NCI-H510A (cell line): ENCODE measurements at places on chromosomes 3 and 15.

- DNase-seq: no peak
These were observed 26.2 kb upstream of the SPTBN5 start for GRCh38 chr15:41919954-41920538.

DNA sequence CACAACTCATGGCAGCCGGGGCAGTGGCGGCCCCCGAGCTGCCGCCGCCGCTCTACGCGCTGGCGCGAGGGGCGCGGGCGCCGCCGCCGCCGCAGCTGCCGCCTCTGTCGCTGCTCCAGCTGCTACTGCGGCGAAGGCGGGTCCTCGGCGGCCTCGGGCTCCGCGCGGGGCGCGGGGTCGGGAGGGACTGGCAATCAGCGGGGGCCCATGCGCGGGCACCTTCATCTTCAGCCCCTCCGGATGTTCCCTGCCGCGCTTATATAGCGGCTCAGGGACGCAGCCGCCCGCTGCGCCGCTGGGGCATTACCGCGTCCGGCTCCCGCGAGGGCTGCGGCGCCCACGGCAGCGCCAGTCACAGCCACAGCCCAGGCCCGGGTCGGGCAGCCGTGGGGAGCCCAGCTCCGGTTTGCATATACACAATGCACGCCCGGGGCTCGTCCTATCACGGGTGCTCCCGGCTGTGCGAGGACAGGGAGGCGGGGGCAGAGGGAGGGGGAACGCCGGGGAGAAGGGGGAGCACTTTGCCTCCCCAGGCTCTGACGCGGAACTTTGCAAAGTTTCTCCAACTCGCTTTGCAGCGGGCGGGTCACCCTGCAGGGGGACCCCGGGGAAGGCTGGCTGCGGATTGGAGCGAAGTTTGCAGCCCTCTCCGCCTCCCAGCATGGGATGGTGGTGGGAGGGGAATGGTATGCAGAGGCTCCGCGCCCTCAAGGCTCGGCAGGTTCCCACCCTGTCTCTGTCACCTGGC, at the start of gene VGLL3:
TSS of gene VGLL3 (minus strand) at position 416 of the 748 bp plus-strand sequence. CDS start at position 10, 406 bp downstream.
- DNase-seq: no peak

DNA sequence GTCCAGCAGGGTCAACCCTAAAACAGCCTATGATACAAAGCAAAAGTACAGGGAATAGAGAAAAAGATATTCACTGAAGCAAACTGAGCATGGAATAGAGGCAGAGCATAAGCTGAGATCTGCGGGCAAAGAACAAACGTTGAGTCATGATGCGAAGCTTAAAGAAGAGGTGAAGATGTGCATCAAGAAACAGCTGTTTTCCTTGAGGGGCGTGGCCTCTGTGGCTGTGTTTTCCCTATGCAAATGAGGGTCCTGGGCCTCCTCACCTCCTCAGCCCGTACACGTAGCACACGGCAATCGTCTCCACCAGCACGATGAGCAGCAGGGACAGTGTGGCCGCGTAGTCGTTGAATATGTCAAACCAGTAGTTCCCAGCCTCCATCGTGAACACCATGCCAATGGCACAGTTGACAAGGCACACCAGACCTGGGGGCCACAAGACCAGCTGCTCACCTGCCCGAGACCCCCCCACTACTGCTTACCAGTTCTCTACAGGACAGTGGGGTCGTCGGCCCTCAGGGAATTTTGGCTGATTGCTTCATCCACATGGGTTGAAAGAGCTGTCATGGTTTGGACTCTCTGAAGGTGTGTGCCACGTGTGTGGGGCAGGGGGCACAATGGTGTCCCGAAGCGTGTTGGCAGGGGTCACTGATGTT, 33.6 kb downstream of the SLC6A20 start:
- no peak for DNase-seq

DNA sequence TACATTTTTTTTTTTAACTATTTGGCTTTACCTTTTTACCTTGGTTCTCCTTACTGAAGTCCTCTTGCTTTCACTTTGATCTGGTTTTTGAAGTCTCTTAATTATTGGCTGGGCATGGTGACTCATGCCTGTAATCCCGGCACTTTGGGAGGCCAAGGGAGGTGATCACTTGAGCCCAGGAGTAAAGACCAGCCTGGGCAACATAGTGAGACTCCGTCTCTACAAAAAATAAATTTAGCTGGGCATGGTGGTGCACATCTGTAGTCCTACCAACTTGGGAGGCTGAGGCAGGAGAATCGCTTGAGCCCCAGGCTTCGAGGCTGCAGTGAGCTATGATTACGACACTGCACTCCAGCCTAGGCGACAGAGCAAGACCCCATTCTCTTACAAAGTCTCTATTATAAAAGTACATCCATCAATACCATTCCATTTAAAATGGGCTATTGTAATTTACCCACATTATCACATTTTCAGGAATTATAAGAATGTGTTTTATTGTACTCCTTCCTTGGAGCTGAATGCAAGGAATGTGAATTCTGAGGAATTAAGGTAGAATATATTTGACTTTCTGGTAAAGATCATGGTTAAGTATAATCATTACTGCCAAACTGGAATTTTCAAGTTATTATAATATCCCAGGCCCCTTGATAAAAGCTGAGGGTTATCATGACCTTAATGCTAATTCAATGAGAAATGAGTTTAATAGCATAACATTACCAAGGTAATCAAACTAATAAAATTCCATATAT, 49.0 kb downstream of the MSL2 start:
- DNase-seq: no peak

DNA sequence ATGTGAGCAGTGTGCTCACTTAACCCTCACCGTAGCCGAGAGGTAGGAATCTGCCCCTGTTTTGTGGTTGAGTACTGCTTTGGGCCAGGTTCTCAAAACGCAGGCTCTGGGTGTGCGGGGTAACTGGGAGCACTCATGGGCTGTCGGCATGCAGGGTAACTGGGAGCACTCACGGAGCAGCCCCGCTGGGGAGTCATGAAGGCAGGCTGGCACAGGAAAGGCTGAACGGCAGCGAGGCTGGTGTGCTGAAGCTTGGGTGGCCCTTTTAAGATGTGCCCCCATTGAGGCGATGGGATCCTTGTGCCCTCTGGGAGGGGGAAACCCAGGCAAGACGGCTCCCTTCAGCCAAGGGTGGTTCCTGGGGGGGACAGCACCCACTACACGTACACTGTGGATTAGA, 44.6 kb upstream of the VPS8 start:
- DNase-seq: no peak

GRCh38 chr3:132326251-132326650, 9.0 kb downstream of the ACP3 start:
- no peak for DNase-seq

GRCh38 chr3:60055765-60056164, 1005.9 kb upstream of the CFAP20DC start:
- no peak for DNase-seq

DNA sequence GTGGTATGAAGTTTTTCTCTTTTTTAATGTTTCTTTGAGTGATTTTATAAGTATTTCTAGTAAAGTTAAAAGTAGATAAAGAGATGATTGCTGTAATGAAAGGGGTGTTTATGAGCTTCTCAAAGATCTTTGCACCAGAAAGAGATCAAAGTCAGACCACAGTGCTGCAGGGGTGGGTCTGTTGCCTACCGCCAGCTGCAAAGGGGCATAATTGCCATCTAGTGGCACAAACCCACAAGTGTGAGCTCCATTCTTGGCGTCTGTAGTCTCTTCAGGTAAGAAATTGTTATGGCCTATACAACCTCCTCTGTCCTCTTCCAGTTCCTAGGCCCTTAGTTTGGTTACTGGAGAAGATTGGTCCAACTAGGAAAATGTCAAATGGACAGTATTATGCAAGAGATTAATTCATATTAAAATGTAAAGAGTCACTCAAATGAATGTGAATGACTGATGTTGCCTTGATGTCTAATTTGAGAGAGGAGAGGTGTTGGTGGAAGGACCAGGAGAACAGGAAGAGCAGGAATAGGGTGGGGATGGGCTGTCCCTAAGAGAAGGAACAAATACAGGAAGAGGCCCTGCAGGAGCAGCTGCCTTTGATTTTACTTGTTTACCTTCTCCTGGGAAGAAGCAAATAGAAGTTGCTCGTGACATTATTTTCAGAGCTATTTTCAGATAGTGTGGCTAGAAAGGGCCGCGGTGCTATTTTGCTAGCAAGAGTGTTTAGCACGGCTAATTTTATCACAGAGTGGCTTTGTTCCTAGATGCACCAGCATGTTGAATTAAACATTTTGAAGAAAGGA, 53.0 kb upstream of the GSK3B start:
- peak; percentile 47 for DNase-seq

GRCh38 chr3:167728632-167729323, 5.9 kb downstream of the PDCD10 start:
- DNase-seq: no peak

DNA sequence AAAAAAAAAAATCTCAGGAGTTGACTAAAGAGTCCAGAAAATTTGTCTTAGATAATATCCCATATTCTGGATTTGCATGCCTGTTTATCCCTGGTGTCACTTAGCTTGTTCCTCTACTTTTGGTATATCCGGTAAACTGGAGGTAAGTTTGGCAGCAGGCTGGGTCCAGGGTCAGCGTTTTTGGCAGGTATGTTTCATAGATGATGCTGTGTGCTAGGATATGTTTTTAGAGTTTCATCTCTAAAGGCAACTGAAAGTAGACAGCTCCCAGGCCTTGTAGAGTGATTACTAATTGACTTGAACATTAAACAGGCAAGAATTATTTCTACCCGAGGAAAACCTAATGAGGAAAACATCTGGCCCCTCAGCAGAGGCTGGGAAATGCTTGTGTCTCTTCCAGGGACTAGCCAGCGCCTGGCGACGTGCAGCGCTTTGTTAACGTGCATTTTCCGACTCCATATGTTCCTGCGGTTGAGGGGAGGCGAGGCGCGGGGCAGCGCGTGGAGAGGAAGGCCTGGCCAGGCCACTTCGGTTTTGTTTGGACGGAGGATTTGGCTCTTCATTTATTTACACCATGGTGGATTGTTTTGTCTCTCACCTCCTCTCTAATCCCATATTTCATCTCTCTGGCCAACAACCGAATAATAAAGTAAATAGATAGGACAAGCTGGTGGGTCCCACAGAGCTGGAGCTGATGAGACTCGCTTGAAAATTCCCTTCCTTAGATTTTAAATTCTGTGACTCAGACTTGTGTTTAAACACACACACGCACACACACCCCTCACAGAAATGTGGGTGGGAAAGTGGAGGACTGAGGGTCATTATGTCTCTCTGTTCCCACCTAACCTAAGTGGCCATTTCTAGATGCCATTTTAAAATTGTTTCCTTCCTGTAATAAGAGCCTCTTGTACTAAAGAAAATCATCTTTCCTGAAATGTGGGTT, 65.3 kb downstream of the ASB7 start:
- DNase-seq: no peak

GRCh38 chr3:31503456-31503855, 29.3 kb upstream of the STT3B start:
- DNase-seq: no peak

DNA sequence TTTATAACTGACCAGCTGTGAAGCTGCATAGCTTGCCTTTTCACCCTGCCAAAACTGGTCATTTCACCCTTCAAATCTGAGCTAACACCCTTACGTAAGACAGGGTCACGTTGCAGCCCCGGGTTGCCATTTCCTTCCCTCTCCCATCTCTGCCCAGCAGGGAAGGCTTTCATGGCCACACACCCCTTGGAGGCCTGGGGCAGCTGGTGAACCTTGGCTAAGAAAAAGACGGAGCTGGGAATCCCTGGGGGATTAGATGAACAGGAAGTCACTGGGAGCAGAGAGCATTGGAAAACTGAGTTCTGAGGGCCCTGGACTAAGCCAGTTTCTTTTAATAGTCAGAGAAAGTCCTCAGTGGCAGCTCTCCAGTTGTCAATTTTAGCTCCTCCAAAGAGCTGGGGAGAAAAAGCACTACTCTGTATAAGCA, 67.8 kb downstream of the TTC23 start:
- DNase-seq: no peak

DNA sequence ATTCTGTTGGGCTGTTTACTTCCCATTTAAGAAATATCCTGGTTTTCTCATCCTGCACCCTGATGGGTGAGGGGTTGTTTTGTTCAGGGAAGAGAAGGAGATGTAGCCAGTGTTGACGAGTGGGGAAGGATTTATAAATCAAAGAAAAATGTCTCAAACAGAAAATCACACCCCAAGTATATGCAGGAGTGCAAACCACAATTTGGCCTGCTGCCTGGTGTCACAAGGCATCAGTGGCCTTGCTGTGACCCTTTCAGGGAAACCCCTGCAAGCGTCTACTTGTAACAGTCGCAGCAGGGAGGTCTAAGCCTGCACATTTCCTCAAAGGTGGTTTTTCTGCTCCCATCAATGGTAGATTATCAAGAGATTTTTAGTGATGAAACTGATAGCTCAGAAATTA, 132.6 kb upstream of the LRRN1 start:
- DNase-seq: no peak

DNA sequence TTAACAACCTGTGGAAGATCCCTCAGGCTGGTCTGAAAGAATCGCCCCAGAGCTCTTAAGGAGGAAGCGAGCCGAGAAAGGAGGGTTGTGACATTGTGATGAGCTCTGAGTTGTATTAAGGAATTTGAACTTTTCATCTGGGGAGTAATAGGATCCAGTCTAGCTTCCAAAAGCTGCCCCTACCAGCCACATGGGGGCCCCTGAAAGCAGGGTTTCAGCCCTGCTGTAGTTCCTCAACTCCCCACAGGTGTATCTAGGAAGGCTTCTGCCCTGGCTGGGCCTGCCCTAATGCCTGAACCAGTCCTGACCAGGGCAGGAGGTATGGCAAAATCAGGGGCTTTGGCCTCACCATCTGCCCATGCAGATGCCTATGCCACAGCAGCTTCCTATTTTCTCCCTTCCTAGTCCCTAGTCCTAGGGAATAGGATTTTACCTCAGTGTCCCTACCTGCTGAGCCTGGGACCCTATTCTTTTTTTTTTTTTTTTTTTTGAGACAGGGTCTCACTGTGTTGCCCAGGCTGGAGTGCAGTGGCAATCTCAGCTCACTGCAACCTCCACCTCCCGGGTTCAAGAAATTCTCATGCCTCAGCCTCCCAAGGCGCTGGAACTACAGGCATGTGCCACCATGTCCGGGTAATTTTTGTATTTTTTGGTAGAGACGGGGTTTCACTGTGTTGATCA, 5.0 kb upstream of the AP3S2 start:
- DNase-seq: peak; percentile 24

DNA sequence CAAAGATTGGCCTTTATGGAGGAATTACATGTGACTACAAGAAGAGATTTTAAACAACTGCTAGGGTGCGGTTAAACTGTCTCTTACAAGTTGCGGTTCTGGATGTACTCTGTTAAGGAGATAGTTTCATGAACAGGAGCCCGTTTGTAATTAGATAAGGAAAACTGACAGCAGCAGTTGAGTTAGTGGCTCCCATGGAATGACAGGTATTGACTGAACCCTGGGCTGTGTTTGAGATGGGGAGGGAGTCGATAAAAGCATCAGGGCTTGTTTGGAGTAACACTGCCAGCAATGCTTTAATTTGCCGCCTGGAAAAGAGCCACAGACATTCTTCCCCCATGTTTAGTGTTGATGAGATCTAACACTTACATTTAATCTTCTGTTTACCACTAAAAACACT, 139.9 kb downstream of the ROBO2 start:
- DNase-seq: no peak

GRCh38 chr3:58693940-58694850, 27.6 kb upstream of the FAM3D start:
- no peak for DNase-seq

GRCh38 chr3:39205131-39205530, 12.7 kb upstream of the XIRP1 start:
- DNase-seq: no peak
